ENCODE measurements at places on chromosomes 4 and X. TPM values are rescaled to one million over a fixed set of nuclear protein-coding genes. Genes with fewer than 3 reads are reported as not detected.

- no peak for ATAC-seq
Measured at GRCh38 chr4:7198440-7199128, 6.2 kb downstream of the SORCS2 start.

DNA sequence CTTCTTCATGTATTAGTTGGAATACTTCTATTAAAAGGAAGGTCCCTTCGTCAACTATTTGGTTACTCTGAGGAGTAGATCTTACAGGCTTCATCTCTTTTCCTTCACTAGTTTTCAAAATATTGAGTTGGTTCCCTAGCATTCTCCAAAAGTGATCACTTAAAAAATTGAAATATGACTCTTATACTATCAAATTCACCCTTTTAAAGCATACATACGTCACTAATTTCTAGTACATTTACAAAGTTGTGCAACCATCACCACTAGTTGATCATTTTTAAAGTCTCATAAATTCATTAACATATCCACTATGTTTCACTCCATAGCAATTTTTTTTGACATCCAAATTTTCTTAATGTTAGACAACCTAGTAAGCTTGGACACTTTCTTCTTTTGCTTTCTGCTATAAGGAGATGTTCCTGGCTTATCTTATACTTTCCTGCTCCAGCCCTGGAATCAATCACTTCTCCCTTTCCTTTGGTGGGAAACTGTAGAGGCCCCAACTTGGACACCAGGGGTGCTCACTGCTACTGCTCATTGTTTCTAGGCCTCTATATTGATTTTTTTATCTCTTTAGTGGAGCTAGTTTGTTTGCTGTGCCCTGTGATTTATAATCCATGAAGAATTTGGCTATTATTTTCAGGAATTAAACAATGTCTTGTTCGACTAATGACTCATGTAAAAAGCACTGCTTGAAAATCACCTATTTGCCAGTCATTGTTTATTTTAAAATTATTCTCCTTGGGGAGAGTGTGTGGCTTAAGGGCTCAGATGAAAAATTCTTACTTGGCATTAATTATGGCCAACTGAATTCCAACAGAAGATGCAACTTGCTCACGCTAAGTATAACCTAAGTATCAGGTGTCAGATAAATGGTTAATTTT is 4.0 kb upstream of the ZFX start:
- ATAC-seq: no peak

DNA sequence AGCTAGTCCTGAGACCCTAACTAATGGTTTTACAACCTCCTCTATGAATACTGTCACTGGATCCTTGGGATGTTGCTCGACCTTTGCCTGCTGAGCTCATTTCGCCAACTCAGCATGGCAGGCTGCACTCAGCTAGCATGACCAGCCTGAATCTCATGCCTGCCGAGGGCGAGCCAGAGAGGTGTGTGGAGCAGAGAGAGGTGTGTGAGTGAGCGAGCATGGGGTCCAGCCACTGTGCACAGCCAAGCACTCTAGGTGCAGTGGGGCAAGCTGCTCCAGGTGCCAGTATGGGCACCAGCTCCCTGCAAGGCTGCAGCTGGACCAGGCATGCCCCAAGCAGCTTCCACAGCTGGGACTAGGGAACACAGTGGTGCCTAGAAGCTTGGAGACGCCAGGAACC is 410.9 kb downstream of the PCDH10 start:
- ATAC-seq: no peak

Gene SLC6A14
- total RNA-seq: 10.7 TPM

Gene BEND2
- total RNA-seq: not detected

Gene SMIM31
- total RNA-seq: not detected

Gene INTU
- total RNA-seq: 7.9 TPM

Gene PNMA3
- 0.08 TPM for total RNA-seq
